ENCODE measurements at places on chromosomes 2 and 18. TPM values are rescaled to one million over a fixed set of nuclear protein-coding genes. Genes with fewer than 3 reads are reported as not detected.

The TNS1 gene
- total RNA-seq: 0.25 TPM

The FAM161A gene
- 1.0 TPM for total RNA-seq

- no peak for DNase-seq
Measured at GRCh38 chr2:148586522-148587128, 57.9 kb upstream of the EPC2 start.

- no peak for DNase-seq
Measured at GRCh38 chr2:207182911-207183310, 17.2 kb upstream of the KLF7 start.

GRCh38 chr2:136210455-136210805 is 92.5 kb upstream of the CXCR4 start:
- no peak for DNase-seq

Measured in CD4-positive, alpha-beta T cell (primary cell).